ENCODE measurements at places on chromosomes 3 and 15.

DNA sequence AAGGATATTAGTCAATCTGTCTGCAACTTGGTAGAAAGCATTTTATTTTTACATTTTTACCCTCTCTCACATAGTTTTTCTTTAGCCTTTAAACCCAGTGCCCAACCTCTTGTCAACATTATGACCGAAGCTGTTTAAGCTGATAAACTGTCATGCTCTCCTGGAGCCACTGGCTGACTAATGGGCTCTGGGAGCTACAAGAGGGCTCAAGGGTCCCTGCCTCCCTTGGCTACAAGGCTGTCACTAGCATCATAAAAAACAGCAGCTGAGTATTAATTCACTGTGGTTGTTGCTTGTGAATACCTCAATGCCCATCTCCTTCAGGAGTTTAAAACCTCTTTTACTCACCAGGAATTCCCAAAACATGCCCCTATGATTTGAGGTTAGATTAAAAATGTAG is 237.9 kb downstream of the ZMAT3 start:
- DNase-seq = no peak

GRCh38 chr15:80689716-80690115 is 5.4 kb upstream of the ABHD17C start:
- no peak for DNase-seq

DNA sequence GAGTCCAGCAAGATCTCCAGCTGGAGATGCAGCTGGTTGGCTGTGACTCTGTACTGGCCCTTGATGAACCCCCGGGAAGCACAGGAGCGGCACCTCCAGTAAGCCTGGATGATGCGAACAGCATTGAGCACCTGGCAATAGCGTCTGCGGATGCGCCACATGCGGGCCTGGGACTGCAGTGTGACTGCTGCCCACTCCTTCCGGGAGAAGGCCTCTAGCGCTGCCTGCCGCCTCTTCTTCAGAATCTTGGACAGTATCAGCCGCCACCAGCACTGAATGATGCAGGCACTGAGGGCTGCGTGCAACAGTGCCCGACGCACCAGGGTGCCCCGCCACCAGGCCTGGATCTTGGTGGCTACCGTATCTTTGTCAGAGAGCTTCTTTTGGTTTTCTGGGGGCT is 8.2 kb downstream of the IQCF1 start:
- DNase-seq = no peak

DNA sequence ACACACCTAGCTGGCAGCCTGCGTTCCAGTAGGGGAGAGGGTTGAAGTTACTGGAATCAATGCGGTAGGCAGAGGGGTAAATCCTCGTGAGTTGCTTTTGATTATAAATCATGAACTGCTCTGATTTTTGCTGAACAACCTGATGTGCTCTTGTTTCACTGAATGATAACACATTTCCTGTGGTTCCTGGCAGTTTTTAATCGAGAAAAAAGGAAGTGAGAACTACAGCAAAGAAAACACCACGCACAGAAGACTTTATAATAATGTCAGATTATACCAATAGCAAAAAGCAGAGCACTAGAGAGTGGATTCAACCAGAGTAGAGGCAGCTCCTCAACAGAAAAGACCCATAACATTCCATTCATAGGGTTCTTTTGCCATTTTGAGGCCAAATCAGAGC is 200.8 kb upstream of the STRIT1 start:
- no peak for DNase-seq

DNA sequence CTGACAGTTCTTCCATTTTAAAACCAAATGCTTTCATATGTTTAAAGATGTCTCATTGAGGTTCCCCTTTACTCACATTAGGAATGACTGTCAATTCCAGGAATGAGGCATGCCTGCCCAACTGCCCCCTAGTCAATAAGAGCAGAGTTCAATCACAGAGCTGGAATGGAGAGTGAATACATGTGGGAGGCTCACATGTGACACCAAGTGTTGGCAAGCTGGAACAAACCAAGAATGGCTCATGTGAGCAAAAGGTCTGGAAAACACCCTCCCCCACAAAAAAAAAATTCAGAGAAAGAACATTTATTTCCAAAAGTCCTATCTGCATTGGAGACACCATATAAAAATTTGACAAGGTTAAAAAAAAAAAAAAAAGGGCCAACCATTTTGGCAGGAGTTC is 3.7 kb downstream of the PBRM1 start:
- no peak for DNase-seq

DNA sequence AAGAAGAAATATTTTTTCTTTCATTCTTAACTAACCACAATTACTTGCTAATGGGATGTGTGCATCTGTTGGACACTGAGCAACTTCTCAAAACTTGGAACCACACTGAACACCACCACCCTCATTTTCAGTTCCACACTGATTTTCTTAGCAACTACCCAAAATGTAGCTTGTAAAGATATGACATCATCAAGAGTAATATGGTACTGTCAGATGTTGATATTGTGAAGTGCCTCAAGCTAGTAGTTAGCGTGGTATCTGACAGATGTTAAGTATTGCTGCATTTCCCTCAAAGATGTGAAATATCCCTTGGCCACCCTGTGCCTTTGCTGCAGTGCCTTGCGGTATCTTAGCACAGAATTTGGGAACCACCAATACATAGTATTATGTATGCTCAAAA is 9.3 kb downstream of the RFTN1 start:
- DNase-seq = no peak

DNA sequence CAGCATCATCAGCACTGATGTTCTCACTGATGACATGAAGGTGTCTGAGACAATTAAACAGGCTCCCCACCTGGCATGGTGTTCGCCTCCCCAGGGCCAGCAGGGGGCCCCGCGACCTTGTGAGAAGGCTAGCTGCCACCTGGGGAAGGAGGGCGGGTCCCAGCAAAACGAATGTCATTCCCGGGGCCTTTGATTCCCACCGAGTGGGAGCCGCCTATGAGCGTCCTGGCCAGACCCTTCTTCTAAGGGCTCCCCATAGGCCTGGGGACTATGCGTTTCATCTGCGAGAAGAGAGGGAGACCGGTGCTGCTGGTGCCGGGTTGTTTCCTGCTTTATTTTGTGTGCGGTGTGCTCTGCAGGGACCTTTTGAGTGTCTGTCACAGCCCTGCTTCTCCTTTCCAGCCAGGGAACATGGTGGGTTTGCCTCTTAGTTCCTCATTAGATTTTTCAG is 20.5 kb upstream of the MINDY4B start:
- DNase-seq = peak; percentile 21

- DNase-seq = no peak
Measured at GRCh38 chr3:40109641-40110490, 199.6 kb upstream of the EIF1B start.

- no peak for DNase-seq
Measured at GRCh38 chr3:27623085-27623753, 98.9 kb downstream of the EOMES start.

GRCh38 chr3:43260412-43260811 is 25.9 kb upstream of the SNRK start:
- DNase-seq = no peak

- peak; percentile 46 for DNase-seq
Measured at GRCh38 chr3:51371943-51372557, 13.0 kb upstream of the MANF start.

DNA sequence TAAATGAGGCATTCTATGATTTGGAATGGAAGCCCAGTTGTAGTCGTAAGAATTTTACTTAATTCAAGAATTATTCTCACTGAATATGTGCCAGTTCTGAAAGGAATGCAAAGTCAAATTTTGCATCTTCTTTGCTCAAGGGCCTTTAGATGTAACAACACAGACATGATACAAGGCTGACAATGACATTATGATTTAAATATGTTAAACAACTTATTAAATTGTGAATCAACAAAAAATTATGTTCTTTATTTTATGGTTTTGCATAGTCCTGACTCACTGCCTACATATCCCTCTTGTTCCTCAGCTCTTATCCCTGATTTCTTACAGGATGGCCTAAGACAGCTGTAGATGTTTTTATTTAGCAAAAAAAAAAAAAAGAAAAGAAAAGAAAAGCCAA is 170.9 kb upstream of the NR2E3 start:
- DNase-seq = no peak

GRCh38 chr15:46946953-46947352 is 770.4 kb upstream of the SEMA6D start:
- DNase-seq = no peak

DNA sequence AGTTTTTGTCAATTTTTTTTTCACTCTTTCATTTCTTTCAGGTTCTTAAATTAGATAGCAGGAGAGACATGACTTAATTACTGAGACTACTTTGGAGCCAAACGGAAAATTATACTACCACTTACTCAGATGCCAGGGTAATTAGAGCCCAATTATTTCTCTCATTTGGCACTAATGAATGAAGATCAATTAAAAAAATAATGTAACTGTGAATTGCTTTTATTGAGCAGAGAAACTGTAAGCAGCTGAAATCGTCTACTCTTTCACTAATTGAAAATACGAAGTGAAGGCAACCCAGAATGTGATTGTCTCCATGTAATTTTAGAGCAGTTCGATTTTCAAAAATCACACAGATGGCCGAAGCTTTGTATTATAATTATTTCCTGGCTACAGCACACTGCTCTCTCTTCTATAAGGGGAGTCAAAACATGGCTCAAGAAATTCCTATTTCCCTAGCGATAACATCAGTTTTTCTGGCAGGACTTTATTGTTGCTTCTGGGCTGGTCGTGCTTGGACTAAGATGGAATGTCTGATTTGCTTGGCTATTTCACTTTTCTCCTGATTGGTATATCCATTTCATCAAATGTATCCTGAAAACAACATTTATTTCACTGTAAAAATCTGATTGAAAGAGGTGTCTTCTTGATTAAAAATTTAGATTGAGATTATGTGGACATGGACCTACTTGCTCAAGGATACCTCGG is 55.8 kb upstream of the PDZRN3 start:
- no peak for DNase-seq

- DNase-seq = no peak
Measured at GRCh38 chr3:188962253-188963247, 209.2 kb upstream of the TPRG1 start.

GRCh38 chr3:31937225-31937624 is 43.8 kb downstream of the OSBPL10 start:
- DNase-seq = no peak

DNA sequence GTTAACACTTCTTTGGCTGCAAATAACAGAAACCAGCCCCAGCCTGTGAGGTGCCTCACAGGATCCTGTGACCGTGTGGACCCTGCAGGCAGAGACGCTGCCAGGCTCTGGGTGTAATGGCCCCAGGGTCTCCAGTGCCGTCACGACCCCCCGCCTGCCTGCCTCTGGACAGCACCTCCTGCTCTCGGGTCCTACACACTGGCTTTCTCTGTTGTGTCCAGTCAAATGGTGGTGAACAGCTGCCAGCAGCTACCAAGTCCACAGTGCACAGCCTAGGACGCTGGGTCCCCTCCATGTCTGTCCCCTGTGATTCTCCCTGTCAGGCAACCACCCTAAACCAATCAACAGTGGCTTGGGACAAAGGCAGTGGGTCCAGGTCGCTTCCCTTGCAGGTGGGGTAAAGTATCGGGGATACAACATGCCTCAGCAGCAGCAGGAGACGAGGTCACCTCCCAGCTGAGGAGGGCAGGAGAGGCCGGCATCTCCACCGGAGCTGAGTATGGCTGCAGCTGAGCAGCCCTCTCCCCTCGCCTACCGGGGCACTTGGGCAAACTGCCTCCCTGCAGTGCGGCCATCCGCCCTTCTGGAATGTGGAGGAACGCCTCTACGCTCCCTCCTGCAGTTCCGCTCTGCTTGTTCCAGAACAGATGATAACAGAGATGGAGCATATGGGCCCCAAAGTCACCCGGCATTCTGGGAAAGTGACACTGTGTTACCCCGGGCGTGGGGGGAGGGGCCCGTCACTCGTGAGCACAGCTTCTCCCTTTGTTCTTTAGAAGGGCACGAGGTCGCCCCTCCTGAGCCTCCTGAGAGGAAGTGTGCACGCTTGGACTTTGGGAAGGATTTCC is 21.1 kb upstream of the SKOR1 start:
- no peak for DNase-seq

DNA sequence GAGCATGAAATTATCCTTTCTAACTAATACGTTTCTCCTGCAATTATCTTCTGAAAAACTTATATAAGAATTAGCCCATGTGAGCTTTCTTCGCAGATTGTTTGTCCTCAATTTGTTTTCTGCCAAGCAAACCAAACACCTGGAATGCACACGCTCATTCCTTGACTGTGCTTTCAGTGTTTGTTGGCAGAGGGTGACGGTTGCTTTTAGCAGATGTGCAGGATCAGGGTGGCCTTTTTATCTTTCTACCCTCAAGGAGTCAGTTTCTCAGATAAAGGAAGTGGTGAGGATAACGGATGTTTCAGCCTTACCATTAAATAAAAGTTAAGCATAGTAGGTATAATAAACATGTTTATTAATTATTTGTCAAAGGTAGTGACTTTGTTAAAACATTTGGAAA is 15.2 kb downstream of the ARPP21 start:
- DNase-seq = no peak

DNA sequence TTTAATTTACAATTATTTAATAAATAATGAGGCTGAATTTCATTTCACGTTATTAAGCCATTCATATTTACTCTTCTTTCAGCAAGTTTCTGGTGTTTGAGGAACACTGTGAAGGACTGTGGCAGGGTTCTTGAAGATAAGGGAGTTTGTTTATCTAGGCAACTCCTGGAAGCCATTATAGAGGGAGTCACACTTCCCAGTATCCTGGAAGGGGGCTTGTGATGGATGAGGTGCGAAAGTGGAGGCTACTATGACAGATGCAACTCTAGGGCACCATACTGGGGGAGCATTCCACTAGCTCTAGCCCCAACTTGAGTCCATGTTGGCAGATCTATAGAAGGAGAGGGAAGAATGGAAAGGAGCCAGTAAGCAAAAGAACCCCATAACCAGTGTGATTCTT is 14.4 kb downstream of the CNOT10 start:
- DNase-seq = no peak

DNA sequence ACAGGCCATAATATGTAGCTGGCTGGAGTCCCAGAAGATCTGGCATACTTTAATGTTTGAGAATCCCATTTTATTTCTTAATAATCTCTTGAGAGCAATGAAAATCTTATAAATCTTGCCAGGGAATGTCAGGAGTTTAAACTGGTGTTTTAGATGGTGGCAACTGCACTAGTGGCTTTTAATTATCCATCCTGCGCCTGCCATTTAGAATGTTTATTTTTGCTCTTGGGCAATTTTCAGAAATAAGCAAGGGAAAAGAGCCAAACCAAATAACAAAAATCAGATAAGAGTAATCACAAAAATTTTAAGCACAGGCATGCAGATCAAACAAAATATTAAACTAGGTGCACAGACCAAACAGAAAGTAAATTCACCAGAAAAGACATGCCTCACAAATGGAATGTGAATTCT is 41.9 kb upstream of the UBP1 start:
- DNase-seq = no peak

- DNase-seq = no peak
Measured at GRCh38 chr15:100433304-100433703, 91.5 kb upstream of the ADAMTS17 start.

GRCh38 chr15:101660005-101660404 is 7.8 kb upstream of the TM2D3 start:
- DNase-seq = no peak

DNA sequence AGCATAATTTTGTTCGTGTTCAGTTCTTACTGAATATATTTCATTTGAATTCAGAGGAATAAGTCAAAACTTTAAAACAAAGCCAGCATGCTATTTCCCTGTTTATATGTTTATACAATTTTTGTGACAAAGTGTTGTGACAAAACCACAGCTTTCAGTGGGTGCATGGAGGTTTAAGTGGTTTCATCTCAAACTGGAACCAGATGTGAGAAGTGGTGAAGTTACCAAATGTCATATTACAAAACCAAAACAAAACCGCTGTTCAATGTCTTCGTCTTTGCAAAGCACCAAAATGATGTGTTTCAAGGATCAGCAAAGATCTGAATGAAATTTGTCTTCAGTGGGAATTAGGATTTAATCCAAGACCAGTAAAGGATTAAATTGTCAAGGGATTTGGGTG is 59.3 kb upstream of the OSTN start:
- no peak for DNase-seq

- no peak for DNase-seq
Measured at GRCh38 chr15:100125401-100126191, 216.2 kb downstream of the ADAMTS17 start.

Data from CD4-positive, alpha-beta T cell treated with Interleukin-6 at 100 ng/mL for 8 hours (primary cell).